ENCODE measurements at places on chromosomes 6 and 20. TPM values are rescaled to one million over a fixed set of nuclear protein-coding genes. Genes with fewer than 3 reads are reported as not detected.
A peak's percentile ranks its signal among the peaks of the same experiment; 100 is the strongest.

Gene TNF
- 0.33 TPM for total RNA-seq

Gene ATF6B
- total RNA-seq = 24.5 TPM

Gene MLIP
- total RNA-seq = not detected

Gene STX11
- total RNA-seq = 4.3 TPM

Gene GCNT2
- 16.4 TPM for total RNA-seq

Gene CENPQ
- 3.9 TPM for total RNA-seq

Gene CFB
- 33.5 TPM for total RNA-seq

Gene ASIP
- 0.99 TPM for total RNA-seq

Gene MAP7
- 1.2 TPM for total RNA-seq

Gene PERP
- 36.0 TPM for total RNA-seq

Gene KCNQ2
- total RNA-seq = 0.95 TPM

Gene LAMA5
- 159 TPM for total RNA-seq

Gene TREM1
- total RNA-seq = 0.36 TPM

Gene SNAP25
- total RNA-seq = 19.3 TPM

DNA sequence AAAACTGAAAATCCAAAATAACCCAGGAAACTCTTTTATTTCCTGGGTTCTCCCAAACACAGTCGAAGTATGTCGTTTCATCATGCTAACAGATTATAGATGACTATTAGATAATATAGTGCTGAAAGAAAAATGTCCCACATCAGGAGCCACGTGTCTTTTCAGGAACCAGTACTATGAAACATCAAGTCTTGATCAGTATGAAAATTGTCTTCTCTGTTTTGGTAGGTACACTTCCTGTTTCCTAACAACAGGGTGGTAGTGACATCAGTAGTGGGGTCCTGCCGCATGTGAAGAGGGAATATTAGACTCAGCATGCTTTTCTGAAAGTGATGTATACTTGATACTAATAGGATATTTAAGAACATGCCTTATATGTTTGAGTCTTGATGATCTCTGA, 136.7 kb downstream of the HIVEP1 start:
- DNase-seq = no peak

DNA sequence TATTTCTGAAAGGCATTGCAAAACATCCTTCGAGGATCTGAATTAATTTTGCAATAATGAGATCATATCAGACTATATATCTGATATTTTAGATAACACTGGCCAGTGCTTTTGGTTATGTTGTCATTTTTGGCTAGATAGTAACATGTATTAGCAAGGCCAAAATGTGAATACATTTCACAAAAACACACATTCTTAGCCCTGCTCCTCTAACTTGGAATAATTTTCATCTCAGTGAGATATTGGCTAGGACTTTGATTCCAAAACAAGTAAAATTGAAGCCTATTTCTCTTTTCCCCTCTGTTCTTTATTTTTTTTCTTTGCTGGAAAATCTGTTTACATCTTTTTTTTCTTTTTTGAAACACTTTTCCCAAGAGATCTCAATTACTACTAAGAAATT, 466.8 kb upstream of the CDH4 start:
- no peak for DNase-seq

DNA sequence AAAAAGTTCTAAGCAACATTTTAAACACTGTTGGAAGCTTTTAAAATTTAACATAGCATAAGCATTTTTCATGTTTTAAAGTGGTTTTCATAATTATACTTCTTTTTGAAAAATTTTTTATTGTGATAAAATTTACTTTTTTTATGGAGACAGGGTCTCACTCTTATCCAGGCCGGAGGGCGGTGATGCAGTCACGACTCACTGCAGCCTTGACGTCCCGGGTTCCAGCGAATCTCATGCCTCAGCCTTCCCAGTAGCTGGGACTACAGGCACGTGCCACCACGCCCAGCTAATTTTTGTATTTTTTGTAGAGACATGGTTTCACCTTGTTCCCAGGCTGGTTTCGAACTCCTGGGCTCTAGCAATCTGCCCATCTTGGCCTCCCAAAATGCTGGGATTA, 46.1 kb upstream of the TULP4 start:
- no peak for DNase-seq

GRCh38 chr20:49426873-49427272, 55.6 kb downstream of the KCNB1 start:
- no peak for DNase-seq

- no peak for DNase-seq
Observed at GRCh38 chr20:35020108-35020928, 64.7 kb downstream of the MYH7B start.

DNA sequence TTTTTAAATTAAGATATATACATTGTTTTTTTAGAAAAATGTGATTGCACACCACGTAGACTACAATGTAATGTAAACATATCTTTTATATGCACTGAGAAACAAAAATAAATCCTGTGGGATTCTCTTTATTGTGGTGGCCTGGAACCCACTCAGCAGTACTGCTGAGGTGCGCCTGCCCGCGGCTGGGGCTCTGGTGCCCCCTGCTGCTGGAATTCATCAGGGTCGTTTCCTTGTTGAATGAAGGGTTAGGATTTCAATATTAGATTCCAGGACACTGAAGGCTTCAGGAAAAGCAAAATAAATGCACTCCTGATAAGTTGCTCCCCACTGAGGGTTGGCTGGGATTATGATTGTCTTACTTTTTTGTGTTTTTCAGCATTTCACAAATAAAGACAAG, 175.8 kb upstream of the GGTLC1 start:
- DNase-seq = no peak

DNA sequence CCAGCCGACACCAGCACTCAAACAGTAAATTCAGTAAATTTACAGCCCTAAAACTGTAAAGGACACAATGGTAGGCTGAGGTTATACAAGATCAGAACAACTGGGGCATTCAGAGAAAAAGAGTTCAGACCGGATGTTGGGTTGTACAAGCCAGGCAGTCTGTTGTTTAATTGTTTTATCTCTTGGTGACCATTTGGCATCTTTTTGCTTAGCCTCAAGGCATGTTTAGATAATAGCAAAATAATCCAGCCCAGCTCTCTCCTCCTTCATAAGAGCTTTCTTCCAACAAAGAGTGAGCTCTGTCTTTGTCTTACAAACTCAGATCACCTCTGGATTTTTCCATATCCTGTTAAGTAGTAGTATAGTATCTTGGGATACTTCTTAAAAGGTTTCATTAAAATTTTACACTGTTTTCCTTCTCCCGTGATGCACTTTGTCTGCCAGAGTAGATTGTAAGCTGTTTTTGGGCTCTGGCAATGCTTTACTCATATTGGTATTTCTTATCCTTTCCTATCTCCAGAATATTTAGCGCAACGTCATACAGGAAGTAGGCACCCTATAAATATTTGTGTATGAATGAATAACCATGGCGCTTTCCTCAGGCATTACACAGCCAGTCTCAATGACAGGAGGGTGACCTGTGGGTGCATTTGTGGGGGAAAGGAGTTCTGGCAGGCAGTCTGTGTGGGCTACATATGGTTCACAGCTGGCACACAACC, 35.6 kb upstream of the TRAM2 start:
- no peak for DNase-seq

DNA sequence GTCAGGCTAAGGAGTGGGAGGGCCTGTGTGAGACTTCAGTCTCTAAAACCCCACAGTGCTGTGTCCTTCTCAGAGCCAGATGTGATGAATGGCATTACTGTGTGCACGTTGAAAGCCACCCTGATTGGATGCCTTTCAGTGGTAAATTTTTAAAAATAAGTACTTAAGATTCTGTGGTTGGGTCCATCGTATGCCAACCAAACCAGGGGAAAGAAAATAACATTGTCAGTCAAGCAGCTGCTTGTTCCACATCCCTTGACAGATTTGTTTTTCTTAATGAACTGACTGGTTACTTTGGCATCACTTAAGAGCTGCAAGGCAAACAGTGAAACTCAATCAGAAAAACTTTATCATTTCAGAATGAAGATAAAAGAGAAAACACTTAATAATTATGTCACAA, 334.0 kb upstream of the NT5E start:
- no peak for DNase-seq

GRCh38 chr6:133699741-133700385, 189.1 kb upstream of the TCF21 start:
- no peak for DNase-seq

DNA sequence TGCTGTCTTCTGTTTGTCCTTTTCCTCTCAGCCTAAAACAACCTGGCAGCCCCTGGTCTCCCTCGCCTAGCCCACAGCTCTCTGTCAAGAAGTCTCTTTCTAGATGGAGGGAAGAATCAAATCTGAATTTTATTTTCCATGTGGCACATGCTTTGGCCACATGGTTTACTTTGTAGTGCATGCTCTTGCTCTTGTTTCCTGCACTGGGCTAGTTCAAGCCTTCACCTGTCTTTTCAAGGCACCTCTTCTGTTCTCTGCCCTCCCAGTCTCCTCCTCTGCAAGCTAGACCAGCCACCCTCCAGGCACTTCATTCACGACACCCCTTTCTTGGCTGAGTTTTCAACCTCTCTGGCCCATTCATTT, 7.6 kb downstream of the PPP1R14C start:
- DNase-seq = no peak

DNA sequence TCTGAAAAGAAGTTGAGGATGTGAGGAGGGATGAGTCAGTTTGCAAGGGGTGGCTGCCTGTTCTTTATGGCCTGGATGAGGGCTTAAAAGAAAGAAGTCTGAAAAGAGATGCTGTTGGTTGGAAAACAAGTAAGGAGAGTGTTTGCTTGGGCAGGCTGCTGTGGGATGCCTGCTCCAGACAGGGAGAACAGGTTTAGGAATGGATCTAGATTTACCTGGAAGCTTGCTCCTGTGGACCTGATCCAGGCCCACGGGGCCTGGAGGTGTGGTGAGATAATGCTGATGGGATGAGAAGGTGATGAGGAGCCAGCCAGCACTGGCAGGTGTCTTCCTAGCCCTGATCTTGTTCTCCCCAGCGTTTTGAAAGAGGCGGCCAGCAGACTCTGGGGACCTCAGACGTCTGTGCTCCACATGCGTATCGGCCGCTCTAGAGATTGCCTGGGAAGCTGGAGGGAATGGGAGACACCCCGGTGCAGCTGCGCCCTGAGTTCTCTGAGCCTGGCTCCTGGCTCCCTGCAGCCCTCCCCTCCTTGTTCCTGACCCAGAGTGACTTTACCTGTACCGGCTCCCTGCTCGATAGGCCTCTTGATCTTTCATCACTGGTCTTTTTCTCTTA, 331.3 kb downstream of the ZFAND3 start:
- no peak for DNase-seq

DNA sequence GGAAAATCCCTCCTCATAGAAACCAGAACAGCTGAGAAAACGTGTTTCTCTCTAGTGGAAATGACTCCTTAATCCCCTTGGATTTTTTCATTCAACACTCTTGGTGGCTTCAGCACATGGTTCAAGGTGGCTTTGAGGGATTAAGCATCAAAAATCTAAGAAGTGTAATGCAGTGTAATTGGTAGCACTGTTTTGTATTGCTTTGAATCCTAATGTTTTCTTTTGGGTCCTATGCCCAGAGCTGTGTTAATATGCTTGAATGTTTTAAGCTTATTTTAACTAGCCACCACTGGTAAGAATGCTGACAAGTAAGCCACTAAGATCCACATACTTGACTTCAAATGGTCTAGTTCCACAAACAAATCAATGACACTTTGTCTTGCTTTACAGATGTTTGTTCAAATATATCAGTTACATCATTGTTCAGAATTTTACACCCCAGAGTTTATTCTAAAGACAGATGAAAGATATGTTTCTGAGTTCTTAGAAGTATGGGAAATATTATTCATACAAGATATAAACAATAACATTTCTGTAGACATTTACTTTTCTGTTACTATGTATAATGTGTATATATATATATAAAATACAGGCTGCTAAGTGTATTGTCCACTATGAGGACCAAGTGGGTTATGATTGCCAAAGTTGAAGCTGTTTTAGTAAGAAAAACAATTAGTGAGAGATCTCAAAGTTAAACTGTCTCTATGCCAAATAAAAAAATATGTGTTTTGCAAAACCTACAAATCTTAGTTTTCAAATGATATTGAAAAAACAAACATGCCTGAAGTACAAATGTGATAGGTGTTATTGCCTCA, 220.8 kb downstream of the OGFRL1 start:
- DNase-seq = no peak

DNA sequence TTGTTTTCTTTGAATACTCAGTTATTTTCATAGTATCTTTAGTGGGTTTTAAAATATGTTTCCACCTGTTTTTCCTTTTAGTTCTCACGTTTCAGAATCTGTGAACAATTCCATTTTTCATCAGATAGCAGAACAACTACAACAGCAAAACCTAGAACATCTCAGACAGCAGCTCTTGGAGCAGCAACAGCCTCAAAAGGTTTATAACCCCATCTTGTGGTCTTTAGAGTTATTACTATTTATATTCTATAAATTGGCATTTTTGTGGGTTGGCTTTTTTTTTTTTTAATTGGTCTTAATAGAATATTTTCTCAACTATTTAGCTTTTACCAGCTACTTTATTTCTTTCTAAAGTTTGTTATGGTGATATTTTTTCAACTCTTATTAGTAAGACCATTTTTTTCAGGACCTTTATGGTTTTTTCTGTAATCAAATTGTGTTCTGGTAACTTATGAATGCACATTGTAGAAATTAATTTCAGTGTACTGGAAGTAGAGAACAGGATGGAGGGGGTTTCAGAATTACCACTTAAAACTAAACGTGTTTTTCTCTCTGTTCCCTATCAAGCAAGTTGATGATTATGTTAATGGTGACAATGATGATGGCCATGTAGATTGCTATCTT, 72.2 kb downstream of the SCAF8 start:
- DNase-seq = no peak

- peak; percentile 56 for DNase-seq
Observed at GRCh38 chr6:105981002-105981887, 104.9 kb upstream of the PRDM1 start.

- DNase-seq = no peak
Observed at GRCh38 chr6:11931296-11932035, 80.6 kb upstream of the HIVEP1 start.

DNA sequence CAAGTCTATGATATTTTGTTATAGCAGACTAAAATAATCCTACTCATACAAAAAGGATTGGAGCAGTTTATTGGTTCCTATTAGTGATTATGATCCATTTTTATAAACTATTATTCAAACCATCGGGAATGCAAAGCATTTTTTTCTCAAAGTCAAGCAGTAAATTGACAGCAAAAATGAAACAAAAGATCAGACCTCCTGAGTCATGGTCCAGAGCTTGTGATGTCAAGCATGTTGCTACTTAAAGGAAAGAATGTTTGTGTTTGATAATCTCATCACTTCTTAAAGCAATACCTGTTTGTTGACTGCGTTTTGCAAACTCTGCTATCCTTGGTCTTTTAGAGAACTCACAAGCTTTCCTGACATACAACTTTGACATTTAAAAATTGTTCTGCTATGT, 204.4 kb downstream of the SAMD5 start:
- DNase-seq = no peak

- peak; percentile 2 for DNase-seq
Observed at GRCh38 chr6:41966961-41967311, 25.3 kb upstream of the CCND3 start.

GRCh38 chr6:21438986-21439352, 154.6 kb upstream of the SOX4 start:
- DNase-seq = no peak

- DNase-seq = no peak
Observed at GRCh38 chr20:46012921-46013320, 4.2 kb downstream of the MMP9 start.

- no peak for DNase-seq
Observed at GRCh38 chr6:17204533-17204932, 76.6 kb upstream of the RBM24 start.

Measured in sigmoid colon (tissue), 7 donors.